ENCODE measurements at places on chromosomes 12 and 14. TPM values are rescaled to one million over a fixed set of nuclear protein-coding genes. Genes with fewer than 3 reads are reported as not detected.

The OR6C2 gene
- not detected for total RNA-seq

The ALX1 gene
- total RNA-seq: not detected

The TAS2R9 gene
- not detected for total RNA-seq

The TAMALIN gene
- total RNA-seq: 18.8 TPM

The DAO gene
- total RNA-seq: not detected

The HOXC10 gene
- total RNA-seq: not detected

The ANKS1B gene
- total RNA-seq: 2.8 TPM

The CEP170B gene
- total RNA-seq: 12.4 TPM

GRCh38 chr12:128830505-128830893 is 6.7 kb upstream of the SLC15A4 start:
- no peak overlapping the region for H3K27ac ChIP-seq
- H3K27me3 ChIP-seq: no peaks in the 10 kb centered on the region
- no peak for DNase-seq
- no peaks in the 10 kb centered on the region for H3K36me3 ChIP-seq

DNA sequence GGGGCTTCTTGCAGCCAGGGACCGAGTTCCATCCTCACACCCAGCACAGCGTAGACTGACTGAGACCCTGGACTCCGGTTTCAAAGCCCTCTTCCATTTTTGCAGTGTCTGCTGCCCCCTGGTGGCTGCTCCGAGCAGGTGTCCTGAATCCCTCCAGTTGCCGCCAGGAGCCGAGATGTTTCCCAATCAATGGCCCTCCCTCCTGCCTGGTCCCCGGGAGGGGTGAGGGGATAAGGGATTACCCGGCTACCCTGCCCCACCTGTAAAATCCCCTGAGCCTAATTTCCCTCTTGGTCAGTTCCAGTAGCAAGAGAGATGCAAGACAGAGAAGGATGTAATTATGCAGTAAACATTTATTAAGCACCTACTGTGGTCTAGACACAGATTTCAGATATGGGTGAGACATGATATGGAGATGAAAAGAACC is 55.0 kb downstream of the PHETA1 start:
- peak; percentile 65 for DNase-seq
- peaks cover 7% of the 10 kb centered on the region for H3K27me3 ChIP-seq
- no peak overlapping the region for H3K4me3 ChIP-seq
- peaks cover 4% of the 10 kb centered on the region for H3K4me1 ChIP-seq
- H3K27ac ChIP-seq: no peak overlapping the region

DNA sequence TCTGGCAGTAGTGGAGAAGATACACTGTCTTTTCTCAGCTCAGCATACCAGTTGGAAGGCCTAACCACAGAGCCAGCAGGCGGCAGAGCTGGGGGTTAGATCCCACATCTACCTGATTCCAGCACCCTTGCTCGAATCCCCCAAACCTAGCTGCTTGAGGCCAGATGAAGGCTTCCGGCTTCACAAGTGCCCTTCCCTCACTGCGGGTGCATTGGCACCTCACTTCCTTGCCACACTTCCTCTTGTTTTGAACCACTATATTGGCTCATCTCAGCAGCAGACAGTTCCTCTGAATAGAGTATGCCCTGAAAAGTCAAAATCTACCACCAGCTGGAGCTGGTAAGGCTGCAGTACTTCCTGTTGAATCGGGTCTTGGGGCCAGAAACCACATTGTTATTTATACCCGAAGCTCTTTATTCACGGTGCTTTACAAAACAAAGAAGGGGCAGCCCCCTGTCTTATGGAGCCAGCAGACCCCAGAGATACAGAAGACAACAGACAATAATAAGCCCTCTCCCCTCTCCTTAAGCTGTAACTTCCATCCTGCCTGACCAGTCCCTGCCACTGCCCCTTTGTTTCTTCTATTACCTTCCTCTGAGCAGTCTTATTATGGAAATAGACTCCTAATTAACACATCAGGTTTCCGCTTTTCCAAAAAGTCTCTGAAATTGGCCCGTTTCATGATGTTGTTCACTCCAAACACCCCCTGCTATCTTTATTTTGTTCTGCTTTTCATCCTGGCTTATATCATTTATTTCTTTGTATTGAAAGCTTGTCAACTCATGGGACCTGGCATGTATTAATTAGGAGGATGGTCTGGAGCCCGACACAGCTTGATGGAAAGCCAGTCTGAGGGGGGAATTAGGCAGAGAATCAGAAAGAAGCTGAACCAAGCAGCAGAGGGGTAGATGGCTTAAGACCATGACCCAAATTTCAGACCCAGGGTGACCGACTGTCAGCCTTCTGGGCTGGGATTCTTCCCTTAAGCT is 233.5 kb downstream of the EFCAB11 start:
- H3K27me3 ChIP-seq: peaks cover 7% of the 10 kb centered on the region
- no peak overlapping the region for H3K4me3 ChIP-seq
- H3K4me1 ChIP-seq: no peaks in the 10 kb centered on the region
- peak overlapping the region; percentile 31 for H3K27ac ChIP-seq
- no peaks in the 10 kb centered on the region for H3K36me3 ChIP-seq

DNA sequence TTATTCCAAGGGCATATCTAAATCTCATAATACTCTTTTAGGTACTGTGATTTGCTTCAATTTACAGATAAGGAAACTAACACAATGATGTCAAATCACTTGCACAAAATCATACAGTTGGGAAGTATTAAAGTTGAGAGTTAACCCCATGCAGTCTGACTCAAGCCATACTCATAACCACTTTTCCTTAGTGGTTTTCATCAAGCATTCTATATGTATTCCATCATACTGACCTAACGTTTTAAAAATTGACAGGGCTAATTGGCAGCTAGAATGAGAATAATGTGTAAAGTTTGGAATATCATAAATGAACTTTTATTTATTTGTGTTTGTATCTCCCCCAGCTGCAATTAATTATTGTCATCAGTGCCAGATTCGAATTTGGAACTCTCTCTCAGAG is 20.9 kb downstream of the PUS7L start:
- H3K4me1 ChIP-seq: no peaks in the 10 kb centered on the region
- peaks cover 88% of the 10 kb centered on the region for H3K36me3 ChIP-seq
- H3K4me3 ChIP-seq: no peak overlapping the region
- no peak overlapping the region for H3K27ac ChIP-seq

- DNase-seq: no peak
- H3K4me1 ChIP-seq: no peaks in the 10 kb centered on the region
- peaks cover 27% of the 10 kb centered on the region for H3K27me3 ChIP-seq
- no peak overlapping the region for H3K4me3 ChIP-seq
Observed at GRCh38 chr14:101253948-101254347, 307.3 kb upstream of the DIO3 start.

DNA sequence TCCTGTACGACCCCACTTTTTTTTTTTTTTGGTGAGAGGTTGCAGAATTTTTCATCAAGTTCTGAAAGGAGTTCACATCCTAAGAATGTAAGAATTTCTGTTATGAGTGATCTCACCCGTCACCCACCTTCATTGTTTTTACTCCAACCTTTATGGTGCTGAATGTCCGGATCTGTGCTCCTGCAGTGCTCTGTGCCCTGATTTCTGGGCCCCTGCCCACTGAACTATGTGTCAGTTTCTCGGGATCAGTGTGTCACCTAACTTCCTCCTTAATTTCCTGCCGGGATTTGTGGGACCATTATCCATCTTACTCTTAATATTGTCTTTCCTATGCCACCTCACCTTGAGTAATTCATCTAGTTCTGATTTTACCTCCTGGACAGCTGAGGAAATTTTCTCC is 11.6 kb downstream of the RASSF8 start:
- DNase-seq: no peak
- H3K27me3 ChIP-seq: no peaks in the 10 kb centered on the region
- H3K4me3 ChIP-seq: no peak overlapping the region
- H3K4me1 ChIP-seq: peaks cover 31% of the 10 kb centered on the region
- H3K27ac ChIP-seq: no peak overlapping the region

- peaks cover 10% of the 10 kb centered on the region for H3K36me3 ChIP-seq
- H3K27ac ChIP-seq: no peak overlapping the region
- H3K4me3 ChIP-seq: no peak overlapping the region
- DNase-seq: no peak
Observed at GRCh38 chr14:60815371-60815770, 80.8 kb downstream of the MNAT1 start.

DNA sequence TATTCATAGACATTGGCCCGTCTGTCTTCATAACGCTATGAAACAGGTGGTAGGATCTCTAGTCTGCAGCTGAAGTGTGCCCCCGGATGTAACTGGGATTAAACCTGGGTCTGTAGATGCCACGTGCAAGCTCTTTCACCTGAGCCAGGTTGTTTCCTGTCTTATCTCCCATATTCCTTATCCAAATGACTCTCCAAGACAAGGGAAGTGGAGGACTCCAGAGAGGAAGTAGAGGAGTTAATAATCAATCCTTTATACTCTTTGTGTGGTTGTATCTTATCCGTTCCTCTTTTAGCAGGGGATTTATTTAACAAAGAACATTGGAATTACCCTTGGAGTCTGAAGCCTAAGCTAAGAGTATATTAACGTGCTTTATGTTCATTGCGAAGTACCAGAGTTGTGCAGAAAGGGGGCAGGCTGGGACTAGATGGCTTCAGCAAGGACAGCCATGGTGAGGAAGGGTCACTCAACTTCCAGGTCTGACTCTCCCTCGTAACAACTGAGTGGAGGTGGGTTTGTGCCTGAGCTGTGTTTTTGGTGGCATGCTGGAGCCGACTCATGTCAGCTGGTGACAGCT is 82.8 kb downstream of the RIN3 start:
- H3K27ac ChIP-seq: no peak overlapping the region
- H3K36me3 ChIP-seq: no peaks in the 10 kb centered on the region

GRCh38 chr12:94074216-94074979 is 74.0 kb upstream of the PLXNC1 start:
- no peak overlapping the region for H3K4me3 ChIP-seq
- no peaks in the 10 kb centered on the region for H3K36me3 ChIP-seq
- H3K4me1 ChIP-seq: peaks cover 8% of the 10 kb centered on the region
- DNase-seq: peak; percentile 48

DNA sequence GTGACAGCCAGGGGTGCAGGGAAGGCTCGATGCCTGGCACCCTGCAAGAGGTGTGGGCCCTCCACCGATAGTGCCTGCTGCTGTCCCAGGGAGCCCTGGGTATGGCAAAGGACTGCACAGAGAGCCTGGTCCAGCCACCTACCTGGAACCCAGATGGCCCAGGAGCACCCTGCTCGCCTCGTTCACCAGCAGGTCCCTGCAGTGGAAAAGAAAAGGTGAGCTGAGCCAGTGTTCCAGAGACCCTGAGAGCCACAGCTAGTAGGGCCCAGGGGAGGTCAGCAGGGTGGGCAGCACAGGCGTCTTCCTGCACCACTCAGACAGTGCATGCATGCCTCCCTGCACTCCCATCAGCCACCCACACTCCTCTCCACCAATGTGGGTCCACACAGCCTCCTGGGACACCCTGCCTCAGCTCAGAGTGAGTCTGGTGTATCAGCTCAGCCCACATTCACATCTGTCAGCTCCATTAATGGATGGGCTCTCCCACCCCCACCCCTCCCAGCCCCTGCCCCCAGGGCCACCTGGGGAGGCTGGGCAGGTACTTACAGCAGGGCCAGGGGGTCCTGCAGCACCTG is 20.2 kb downstream of the TMEM106C start:
- DNase-seq: no peak
- no peaks in the 10 kb centered on the region for H3K36me3 ChIP-seq
- H3K4me1 ChIP-seq: no peaks in the 10 kb centered on the region
- H3K4me3 ChIP-seq: no peak overlapping the region
- no peaks in the 10 kb centered on the region for H3K27me3 ChIP-seq
- H3K27ac ChIP-seq: no peak overlapping the region

DNA sequence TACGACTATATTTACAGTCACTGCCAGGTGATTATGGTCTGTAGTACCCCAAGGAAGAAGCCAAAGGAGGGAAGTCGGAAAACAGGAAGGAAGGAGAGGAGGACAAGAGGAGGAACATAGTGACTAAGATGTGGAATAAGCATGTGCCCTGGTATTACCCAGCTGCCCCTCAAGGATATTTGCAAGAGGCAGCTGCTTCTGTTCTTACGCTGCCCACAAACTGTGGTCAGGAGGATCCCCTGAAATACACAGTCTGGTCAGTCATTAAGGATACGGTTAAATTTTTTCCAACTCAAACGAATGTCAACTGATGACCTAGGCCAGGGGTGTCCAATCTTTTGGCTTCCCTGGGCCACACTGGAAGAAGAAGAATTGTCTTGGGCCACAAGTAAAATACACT is 126.5 kb downstream of the CMAS start:
- no peaks in the 10 kb centered on the region for H3K36me3 ChIP-seq
- DNase-seq: no peak
- H3K27me3 ChIP-seq: no peaks in the 10 kb centered on the region
- no peaks in the 10 kb centered on the region for H3K4me1 ChIP-seq
- no peak overlapping the region for H3K4me3 ChIP-seq

DNA sequence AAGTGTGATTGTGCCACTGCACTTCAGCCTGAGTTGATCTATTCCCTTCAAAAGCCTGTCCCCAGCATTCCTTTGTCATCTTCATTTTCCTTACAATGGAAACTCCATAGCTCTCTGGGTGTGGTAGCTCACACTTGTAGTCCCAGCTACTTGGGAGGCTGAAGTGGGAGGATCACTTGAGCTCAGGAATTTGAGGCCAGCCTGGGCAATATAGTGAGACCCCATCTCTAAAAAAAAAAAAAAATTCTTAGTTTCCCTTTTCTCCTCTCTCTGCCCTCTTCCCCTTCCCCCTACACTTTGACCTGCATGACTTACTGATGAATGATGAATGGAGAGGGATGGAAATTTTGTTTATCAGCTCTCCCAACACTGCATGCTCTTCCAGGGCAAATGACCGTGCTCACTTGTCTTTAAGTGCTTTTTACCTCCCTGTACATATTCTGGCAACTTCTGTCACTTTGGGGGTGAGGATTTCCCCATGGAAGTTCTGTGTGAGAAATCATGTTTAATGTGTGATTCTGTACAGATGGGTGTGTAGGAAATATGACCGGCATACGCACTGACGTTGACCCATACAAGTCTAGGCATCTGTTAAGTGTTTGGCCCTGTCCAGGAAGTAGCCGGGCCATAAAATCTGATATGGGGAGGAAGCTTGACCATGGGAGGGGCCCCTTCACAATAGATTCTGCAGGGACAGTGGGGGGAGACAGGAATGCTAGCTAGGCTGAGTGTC is 65.4 kb downstream of the ZFP36L1 start:
- no peak overlapping the region for H3K4me3 ChIP-seq
- H3K4me1 ChIP-seq: peaks cover 16% of the 10 kb centered on the region
- no peak overlapping the region for H3K27ac ChIP-seq
- DNase-seq: peak; percentile 52
- no peaks in the 10 kb centered on the region for H3K27me3 ChIP-seq

GRCh38 chr14:93880021-93880820 is 46.9 kb upstream of the FAM181A start:
- peaks cover 8% of the 10 kb centered on the region for H3K4me1 ChIP-seq
- H3K36me3 ChIP-seq: no peaks in the 10 kb centered on the region
- no peak overlapping the region for H3K4me3 ChIP-seq

DNA sequence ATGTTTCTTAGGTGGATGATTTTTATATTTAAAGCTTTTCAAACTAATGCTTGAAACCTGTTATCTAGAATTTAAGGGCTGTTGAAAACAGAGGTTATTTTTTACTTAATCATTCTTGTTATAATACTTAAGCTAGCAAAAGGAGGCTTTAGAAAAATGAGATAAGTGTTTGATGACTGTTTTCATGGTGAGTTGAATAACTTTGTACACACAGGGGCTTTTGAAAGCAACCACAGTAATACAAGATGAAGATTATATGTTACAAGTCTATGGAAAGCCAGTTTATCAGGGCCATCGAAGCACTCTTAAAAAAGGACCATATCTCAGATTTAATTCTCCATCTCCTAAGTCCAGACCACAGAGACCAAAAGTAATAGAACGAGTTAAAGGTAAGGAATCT is 33.3 kb downstream of the KIAA0586 start:
- no peaks in the 10 kb centered on the region for H3K27me3 ChIP-seq
- H3K4me1 ChIP-seq: no peaks in the 10 kb centered on the region
- H3K4me3 ChIP-seq: no peak overlapping the region
- H3K27ac ChIP-seq: no peak overlapping the region
- DNase-seq: no peak
- no peaks in the 10 kb centered on the region for H3K36me3 ChIP-seq
